Right lobe of liver (tissue), 6 donors: ENCODE measurements at places on chromosomes 12 and 14.

DNA sequence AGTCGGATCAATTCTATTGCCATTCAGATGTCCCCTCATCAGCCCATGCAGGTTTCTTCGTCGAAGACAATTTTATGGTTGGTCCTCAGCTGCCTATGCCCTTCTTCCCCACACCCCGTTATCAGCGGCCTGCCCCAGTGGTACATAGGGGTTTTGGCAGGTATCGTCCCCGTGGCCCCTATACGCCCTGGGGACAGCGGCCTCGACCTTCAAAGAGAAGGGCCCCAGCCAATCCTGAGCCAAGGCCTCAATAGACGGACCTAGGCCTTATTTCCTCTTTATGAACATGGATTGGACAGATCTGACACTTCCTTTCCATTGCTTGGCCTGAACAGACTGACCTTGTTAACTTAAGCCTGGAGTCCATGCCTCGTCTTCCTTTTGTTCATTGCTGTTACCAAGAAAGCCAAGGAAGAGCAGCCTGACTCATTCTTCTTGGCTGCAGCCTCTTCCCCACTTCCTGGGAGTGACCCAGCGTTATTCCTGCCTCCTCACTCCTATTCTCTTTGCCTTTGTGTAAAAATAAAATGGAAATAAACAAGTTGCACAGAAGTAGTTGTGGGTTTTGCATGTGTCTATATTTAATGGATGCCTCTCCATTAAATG lies 156.5 kb upstream of the AMIGO2 start:
- no peaks in the 10 kb centered on the region for H3K36me3 ChIP-seq
- DNase-seq, result no peak

DNA sequence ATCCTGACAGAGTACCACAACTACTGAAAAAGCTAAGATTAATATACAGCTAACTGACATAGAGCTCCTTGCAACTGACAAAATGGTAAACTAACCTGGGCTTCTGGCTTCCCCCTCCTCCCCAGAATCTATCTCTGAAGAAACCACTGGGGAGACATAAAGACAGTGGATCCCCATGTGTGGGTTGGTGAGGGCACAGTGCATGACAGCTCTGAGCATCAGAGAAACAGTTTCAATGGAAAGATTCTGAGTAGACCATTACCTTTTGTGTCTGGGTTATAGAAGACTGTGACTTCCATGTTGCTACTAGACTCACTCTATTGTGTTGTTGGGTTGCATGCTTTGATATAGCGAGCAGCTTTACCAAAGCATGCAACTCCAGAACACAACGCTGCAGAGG lies 247.4 kb downstream of the EFCAB11 start:
- H3K4me3 ChIP-seq, result no peak overlapping the region
- H3K4me1 ChIP-seq, result no peaks in the 10 kb centered on the region
- H3K27ac ChIP-seq, result no peak overlapping the region
- no peaks in the 10 kb centered on the region for H3K27me3 ChIP-seq

GRCh38 chr14:55537782-55538181 lies 42.2 kb upstream of the KTN1 start:
- DNase-seq, result no peak
- H3K27ac ChIP-seq, result no peak overlapping the region
- H3K4me3 ChIP-seq, result no peak overlapping the region
- H3K36me3 ChIP-seq, result no peaks in the 10 kb centered on the region
- no peaks in the 10 kb centered on the region for H3K27me3 ChIP-seq

DNA sequence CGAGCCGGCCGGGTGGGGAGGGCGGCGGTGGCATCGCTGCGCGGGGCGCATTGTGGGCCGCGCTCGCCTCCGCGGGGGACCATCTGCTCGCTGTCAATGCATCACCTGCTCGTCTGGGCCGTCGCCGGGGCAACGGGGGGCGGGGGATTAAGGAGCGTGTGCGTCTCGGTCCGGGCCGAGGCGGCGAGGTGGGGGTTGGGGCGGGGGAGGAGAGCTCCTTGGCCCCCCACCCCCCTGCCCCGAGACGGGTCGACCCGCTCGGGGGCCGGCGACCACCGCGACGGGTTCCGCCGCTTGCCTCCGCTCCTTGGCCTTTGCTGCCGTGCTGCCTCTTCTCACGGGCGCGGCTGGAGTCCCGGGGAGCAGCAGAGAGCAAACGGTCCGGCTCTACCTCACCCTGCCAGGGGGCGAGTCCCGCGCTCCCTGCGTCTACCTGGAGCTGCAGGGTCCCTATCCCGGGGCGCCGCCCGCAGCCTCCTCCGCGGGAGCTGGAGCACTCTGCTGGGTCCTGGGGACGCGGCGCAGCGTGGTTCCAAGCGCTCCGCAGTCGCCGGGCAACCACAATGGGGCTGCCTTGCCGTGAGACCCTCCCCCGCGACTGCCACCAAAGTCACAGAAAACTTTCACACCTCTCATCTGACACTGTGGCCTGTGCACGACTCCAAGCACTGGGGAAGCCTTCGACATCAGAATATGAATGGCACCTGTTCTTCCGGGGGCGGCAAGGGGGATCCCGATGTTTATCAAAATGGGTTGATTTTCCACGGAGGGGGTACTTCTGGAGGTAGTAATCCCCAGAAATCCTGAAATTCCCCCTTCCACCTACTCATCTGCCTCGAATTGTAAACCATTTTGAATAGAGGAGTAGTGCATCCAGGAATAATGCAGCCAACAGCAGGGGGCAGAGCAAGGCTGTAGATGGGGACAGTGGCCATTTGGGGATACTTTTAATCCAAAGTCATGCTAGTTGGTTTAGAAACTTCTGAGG lies at the start of gene C12orf42:
Gene C12orf42, minus strand, starts transcription at position 500 of the 988 bp plus-strand sequence. CDS start 17,542 bp downstream, outside the sequence.
- no peaks in the 10 kb centered on the region for H3K36me3 ChIP-seq
- no peaks in the 10 kb centered on the region for H3K4me1 ChIP-seq
- H3K27me3 ChIP-seq, result no peaks in the 10 kb centered on the region
- no peak for DNase-seq
- H3K27ac ChIP-seq, result no peak within 1 kb of the TSS

GRCh38 chr12:110379197-110379596 lies 24.3 kb downstream of the ANAPC7 start:
- peaks cover 37% of the 10 kb centered on the region for H3K36me3 ChIP-seq
- H3K4me3 ChIP-seq, result no peak overlapping the region
- no peaks in the 10 kb centered on the region for H3K4me1 ChIP-seq
- H3K27me3 ChIP-seq, result no peaks in the 10 kb centered on the region
